ENCODE measurements at places on chromosomes 7 and 10. TPM values are rescaled to one million over a fixed set of nuclear protein-coding genes. Genes with fewer than 3 reads are reported as not detected.

- no peak for DNase-seq
These were observed 84.5 kb upstream of the DUSP5 start for GRCh38 chr10:110413049-110413783.

- no peak for DNase-seq
These were observed 266.8 kb downstream of the CELF2 start for GRCh38 chr10:11284291-11285085.

- DNase-seq = no peak
These were observed 7.8 kb upstream of the BHLHA15 start for GRCh38 chr7:98203261-98203963.

DNA sequence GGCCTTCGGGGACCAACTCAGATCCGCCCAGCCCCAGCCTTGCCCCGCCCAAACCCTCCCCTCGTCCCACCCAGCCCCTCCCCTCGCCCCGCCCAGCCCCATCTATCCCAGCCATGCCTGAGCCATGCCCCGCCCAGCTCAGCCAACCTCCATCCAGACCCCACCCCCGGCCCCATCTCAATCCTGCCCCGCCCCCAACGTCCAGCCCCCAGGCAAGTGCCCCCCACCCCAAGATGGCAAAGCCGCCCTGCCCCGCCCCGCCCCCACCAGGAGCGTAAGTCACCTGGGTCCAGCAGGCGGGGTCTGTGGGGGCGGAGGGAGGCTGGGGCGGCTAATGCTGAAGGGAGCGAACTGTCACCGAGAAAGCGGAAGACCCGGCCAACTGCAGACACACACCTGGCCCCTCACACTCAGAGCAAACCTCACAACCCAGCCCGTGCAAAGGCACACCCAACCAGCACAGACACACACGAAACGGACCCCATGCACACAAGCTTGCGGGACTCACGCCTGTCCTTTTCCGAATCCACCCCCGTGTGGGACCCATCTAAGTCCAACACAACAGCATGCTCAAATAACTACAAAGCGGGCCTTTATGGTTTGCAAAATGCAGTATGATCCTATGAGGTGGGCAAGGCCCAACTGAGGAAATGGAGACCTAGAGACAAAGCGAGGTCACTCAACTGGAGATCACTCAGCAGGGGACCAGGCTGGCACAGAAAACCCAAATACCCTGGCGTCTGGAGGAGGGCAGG, 11.5 kb upstream of the OGA start:
- no peak for DNase-seq

Gene ZNF503
- polyA plus RNA-seq = 3.1 TPM

Gene GARIN1A
- polyA plus RNA-seq = 1.1 TPM

Gene AGR2
- polyA plus RNA-seq = 2.4 TPM
